ENCODE measurements at places on chromosomes 2 and 18.

DNA sequence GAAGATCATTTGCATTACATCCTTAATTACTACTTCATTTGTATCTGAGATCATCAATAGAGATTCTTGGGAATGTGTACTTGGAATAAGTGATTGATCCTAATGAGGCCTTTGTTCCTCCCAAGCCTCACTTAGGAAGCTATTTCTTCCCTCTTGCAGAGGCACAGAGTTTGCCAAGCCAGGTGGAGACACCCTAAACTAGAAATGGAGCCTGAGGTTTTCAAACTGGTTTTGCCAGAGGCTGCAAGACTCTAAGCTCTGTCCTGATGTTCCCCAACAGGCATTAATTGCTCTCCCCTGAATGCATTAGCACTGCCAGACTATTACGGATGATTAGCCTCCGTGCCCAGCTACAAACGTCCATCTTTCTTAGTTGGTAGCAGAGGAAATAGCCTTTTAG is 125.2 kb upstream of the LGALSL start:
- no peak for DNase-seq

- DNase-seq, result no peak
Measured at GRCh38 chr2:138020432-138020831, 56.2 kb downstream of the HNMT start.

GRCh38 chr2:182649316-182649715 is 66.7 kb upstream of the DNAJC10 start:
- no peak for DNase-seq

DNA sequence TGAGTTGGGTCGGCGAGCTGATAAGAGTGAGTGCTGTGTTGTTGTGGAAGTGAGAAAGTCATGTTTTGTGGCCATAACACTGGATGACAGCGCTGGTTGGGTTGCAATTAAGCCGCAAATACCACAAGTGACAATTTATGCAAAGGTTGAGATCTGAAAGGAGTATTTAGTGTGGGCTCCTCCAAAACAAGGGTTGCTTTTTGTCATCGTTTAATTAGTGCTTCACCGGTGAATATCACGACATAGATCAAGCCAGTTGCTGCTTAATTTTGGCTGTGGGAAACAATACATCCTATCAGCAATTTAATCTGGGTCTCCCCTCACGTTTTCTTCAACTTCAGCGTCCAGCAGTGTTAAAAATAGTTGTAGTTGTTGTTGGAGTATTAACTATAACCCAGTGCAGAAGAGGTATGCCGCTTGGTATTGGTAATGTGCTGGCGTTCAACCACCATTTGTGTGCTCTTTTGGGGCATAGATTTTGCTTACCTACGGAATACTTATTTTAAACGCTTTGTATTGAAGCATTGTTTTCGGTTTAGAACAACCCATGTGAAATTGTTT is 662 bp downstream of the ACVR2A start:
- no peak for DNase-seq
